Uterus (tissue), 4 donors: ENCODE measurements at places on chromosomes 5 and 9.

GRCh38 chr9:126546036-126546435 is 67.7 kb upstream of the LMX1B start:
- no peak for DNase-seq

GRCh38 chr5:3430691-3431090 is 164.9 kb upstream of the IRX1 start:
- no peak for DNase-seq

DNA sequence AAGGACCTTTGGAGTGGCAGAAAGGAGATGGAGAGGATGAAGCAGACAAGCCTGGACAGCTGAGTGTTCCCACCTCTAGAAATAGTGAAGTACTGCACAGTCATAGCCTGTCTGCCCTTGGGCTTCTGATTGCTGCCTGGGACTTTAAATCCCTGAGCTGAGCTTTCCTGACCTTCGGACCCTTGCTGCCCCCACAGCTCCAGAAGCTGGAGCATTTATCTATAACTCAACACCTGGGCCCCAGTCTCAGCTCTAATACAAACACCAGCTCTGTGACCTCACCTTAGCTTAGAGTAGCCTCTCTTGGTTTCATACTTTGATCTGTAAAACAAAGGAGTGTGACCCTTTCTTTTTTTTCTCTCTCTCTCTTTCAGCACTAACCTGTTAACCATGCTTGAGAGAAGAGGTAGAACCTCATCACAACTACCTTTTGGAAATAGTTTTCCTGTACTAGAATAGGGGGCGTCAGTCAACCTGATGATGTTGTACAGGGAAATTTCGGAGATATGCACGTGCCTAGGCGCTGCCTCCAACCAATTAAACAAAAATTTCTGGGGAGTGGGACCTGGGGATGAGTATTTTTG is 25.4 kb upstream of the ELL2 start:
- no peak for DNase-seq

GRCh38 chr5:95697781-95698681 is 15.2 kb upstream of the SPATA9 start:
- DNase-seq = no peak

DNA sequence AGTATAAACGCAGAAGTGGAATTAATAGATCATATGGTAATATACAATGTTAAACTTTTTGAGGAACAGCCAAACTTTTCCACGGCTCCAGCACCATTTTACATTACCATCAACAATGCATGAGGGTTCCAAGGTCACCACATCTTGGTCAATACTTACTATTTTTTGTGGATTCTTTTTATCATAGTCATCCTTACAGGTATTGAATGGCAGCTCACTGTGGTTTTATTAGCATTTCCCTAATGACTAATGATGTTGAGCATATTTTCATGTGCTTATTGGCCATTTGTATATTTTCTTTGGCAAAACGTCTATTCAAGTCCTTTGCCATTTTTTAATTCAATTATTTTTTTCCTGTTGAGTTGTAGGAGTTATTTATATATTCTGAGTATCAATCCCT is 14.1 kb upstream of the RAPGEF6 start:
- DNase-seq = no peak

- DNase-seq = no peak
Observed at GRCh38 chr9:96484521-96484931, 34.6 kb downstream of the HABP4 start.

GRCh38 chr5:153985498-153985897 is 53.2 kb downstream of the FAM114A2 start:
- no peak for DNase-seq

DNA sequence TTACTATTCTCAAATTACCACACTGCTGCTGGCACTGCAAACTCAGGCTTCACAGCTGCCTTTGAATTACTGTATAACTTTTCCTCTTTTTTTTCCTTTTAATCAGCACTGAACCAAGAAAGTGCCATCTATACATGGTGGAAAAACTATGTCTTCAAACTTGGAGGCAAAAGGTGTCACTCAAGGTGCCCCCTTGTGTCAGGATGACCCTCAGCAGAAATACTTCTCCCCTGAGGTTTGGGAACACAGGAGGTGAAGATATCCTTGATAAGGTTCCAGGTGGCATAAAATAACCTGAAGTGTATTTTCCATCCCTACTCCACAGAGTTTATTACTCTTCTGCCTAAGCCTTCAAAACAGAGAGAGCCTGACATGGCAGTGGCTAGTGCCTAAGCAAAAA is 14.5 kb downstream of the FRMD3 start:
- no peak for DNase-seq

GRCh38 chr5:99808657-99809230 is 726.4 kb upstream of the FAM174A start:
- DNase-seq = no peak

DNA sequence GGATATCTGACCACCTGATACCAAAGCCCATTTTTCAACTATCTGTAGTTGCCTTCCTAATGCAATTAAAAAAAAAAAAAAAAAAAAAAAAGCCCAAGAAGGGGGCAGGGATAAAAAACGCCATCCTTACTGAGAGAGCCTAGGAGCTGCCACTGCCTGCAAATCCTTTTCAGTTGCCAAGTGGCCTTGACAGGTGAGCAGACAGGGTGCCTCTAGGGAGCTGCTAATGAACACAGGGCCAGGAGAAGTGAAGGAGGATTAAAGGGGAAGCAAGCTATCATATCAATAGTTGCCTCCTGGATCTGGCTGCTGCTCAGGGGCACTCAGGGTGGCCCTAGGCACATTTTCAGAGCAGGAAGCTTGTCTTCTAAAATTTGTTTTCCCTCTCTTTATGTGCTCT is 547.4 kb downstream of the TLE1 start:
- DNase-seq = no peak

- DNase-seq = no peak
Observed at GRCh38 chr9:100595391-100596199, 17.7 kb downstream of the CAVIN4 start.

GRCh38 chr9:36187414-36187813 is 3.3 kb upstream of the CLTA start:
- no peak for DNase-seq

DNA sequence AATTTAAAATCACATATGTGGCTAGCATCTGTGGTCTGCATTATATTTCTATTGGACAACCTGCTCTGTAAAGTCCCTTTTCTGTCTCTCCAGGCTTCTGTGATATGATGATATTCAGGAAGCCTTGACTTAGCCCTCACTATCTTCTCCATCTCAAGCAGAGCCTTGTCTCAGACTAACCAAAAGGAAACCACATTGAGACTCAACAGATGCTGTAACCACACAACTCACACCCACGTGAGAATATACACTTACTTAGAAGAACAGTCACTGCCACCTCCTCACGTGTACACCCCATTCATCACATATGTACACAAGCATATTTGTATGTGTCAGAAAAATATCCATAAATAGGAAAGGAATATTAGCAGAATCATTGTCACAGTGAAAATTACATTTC is 33.6 kb downstream of the HTR4 start:
- DNase-seq = no peak

GRCh38 chr5:158644301-158644700 is 455.4 kb downstream of the EBF1 start:
- DNase-seq = no peak

- peak; percentile 52 for DNase-seq
Observed at GRCh38 chr5:181217111-181217802, 5.8 kb upstream of the TRIM41 start.

DNA sequence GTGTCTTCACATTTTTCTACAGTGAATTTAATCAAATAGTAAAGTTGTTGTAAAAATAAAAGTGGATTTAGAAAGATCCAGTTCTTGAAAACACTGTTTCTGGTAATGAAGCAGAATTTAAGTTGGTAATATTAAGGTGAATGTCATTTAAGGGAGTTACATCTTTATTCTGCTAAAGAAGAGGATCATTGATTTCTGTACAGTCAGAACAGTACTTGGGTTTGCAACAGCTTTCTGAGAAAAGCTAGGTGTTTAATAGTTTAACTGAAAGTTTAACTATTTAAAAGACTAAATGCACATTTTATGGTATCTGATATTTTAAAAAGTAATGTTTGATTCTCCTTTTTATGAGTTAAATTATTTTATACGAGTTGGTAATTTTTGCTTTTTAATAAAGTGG is 60.4 kb downstream of the MTAP start:
- DNase-seq = no peak

DNA sequence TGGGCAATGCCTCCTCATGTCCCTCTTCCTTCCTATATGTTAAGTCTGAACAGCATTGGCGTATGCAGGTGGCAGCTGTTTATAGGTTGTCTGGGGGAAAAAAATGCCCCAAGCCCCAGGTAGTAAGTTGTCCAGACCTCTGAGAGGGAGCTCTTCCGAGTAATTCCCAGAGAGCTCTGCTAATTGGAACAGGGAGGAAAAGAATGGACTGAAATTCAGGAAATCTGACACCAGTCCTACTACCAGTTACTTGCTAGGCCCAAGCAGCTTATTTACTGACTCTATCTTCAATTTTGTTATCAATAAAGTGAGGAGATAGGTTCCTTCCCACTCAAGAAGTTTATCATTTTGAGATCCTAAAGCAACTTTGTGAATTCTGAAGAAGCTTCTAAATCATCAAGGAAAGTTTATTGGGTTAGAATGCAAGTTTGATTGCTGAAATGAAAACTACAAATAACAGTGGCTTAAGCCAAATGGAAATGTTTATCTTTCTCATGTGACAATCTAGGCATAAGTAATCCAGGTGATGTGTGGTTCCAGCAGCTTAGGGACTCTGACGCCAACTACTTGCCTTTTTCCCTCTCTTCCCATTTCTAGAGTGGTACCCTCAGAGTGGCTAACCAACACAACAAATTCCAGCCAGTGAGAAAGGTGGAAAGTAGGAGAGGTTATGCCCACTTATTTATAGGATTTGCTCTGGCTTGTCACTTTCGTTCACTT is 5.6 kb downstream of the STK32A start:
- DNase-seq = no peak

GRCh38 chr9:137738703-137739102 is 119.9 kb downstream of the EHMT1 start:
- DNase-seq = no peak

DNA sequence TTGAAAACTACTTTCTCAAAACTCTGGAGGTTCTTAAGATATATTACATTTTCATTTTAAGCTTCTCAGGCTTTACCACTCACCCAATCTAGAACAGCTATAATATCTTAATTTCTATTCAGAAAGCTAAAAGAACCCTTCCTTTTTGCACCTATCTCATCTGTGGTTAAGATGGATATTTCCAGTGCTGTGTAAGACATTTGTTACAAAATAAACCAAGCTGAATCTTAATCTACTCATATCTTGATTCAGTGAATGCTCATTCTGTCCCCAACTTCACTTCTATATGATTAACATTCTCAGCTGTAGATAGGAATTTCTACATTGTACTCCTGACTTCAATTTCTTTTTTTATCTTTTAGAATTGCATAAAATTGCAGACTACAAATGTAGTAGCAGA is 15.0 kb downstream of the ABHD17B start:
- DNase-seq = no peak

DNA sequence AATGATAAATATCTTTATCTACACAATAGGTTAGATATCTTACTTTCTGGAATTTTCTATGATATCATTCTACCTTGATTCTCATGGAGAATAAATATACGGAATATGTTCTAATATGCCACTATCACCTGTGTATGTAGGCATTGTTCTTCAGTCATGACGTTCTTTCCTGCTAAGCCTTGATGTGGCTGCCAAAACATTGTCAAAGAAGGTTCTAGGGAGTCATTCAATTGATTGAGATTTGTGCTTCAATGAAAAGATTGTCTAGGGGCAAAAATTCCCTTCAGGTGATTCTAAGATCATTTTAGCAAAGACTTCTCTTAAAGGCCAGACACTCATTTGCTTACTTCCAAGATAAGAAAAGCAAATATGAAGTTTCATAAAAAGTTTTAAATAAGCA is 118.1 kb downstream of the MAT2B start:
- DNase-seq = no peak

GRCh38 chr9:15271403-15271802 is 35.6 kb downstream of the TTC39B start:
- no peak for DNase-seq

DNA sequence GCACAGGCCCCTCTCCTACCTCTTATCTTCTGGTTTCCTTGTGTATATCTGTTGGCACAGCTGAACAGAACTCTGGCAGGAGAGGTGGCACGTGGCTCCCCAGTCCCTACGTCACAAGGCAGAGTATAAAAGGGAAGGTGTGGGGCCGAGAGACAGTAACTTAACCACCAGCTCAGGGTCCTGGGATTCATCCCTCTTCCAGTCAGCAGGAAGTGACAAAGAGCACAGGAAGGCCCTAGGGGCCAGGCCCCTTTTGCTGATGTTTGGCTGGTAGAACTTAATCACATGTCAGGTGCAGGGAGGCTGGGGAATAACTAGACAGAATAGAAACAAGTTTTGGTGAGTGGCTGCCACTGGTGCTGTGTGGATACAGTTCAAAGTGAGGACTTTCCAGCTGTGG is 4.5 kb upstream of the ICE1 start:
- DNase-seq = no peak

- no peak for DNase-seq
Observed at GRCh38 chr5:57302164-57302563, 128.3 kb downstream of the GPBP1 start.

GRCh38 chr9:90559075-90560073 is 83.2 kb downstream of the DIRAS2 start:
- DNase-seq = no peak

GRCh38 chr5:134043793-134044792 is 39.3 kb upstream of the VDAC1 start:
- DNase-seq = no peak

GRCh38 chr5:125049721-125050702 is 303.6 kb upstream of the ZNF608 start:
- no peak for DNase-seq

DNA sequence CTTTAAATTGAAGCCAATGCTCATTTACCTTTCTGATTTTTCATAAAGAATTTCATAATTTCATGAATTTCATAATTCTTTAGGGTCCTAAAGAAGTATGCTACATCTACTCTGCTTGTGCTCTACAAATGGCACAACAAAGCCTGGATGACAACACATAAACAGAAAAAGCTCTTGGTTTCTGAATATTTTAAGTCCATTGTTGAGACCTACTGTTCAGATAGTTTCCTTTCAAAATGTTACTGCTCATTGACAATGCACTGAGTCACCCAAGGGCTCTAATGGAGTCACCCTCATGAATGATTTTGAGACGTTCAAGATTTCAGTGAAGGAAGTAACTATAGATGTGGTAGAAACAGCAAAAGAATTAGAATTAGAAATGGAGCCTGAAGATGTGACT is 74.1 kb downstream of the SLCO4C1 start:
- no peak for DNase-seq

DNA sequence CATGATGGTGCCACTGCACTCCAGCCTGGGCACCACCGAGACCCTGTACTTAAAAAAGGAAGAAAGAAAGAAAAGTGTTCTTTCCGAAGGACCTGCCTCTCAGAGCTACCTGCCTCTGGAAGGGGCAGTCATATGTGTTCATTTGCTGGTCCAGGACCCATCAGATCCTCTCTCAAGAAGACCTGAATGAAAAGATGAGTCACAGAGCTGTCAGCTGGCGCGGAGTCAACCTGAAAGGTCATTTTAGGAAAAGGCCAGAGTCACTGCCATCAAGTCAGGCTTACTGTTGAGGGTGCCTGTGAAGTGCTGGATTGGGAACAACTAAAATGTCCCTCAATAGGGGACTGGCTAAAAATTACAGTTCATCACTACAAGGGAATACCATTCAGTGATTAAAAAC is 14.9 kb upstream of the HRH2 start:
- no peak for DNase-seq
